ENCODE measurements at places on chromosomes 7 and 10.

- no peak for DNase-seq
Observed at GRCh38 chr10:13439313-13440184, 89.3 kb downstream of the BEND7 start.

DNA sequence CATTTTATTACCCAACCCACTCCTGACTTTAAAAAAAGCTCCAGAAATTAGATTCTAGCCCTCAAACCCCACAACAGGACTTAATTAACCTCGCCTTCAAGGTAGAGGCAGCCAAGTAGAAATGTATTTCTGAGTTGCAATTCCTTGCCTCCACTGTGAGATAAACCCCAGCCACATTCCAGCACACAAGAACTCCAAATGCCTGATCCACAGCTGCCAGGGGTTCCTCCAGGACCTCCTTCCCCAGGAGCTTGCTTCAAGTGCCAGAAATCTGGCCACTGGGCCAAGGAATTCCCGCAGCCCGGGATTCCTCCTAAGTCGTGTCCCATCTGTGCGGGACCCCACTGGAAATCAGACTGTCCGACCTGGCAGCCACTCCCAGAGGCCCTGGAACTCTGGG is 25.9 kb upstream of the ARL4A start:
- DNase-seq: no peak

- DNase-seq: no peak
Observed at GRCh38 chr10:126204320-126204719, 184.0 kb downstream of the ADAM12 start.

- no peak for DNase-seq
Observed at GRCh38 chr7:41699516-41699915, 3.4 kb downstream of the INHBA start.

- DNase-seq: no peak
Observed at GRCh38 chr10:22460101-22460500, 114.8 kb downstream of the SPAG6 start.

- DNase-seq: no peak
Observed at GRCh38 chr7:133676805-133677370, 424.0 kb downstream of the EXOC4 start.

- no peak for DNase-seq
Observed at GRCh38 chr10:3363311-3364045, 190.9 kb upstream of the PITRM1 start.

DNA sequence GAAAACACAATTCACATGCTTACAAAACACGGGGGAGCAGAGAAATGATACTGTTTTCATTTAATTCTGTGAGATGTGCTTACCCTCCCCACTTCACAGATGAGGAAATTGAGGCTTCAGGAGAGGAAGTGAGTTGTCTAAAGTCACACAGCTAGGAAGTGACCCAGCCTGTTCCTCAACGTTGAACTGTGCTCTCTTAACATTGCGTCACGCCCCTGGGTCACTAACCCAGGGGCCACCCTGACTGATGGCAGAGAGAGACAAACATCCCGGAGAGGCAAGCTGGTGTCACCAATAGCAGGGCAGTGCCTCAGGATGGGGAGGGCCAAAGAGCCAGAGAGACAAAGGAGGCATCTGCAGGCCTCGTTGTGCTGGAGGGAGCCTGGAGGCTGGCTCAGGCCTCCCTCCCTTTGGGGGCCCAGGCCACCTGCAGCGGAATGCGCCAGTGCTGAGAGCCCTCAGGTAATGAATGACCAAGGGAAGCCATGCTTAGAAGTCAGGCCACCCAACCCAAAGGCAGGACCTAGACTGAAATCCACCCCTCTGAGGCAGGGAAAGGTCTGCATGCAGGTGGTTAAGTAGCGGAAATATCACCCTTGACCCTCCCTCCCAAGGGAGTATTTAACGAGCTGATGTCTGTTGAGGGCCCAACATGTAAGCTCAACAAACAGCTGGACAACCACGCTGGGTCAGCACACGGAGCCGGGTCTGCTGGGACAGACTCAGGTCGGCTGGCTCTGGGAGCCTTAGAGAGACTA is 81.3 kb downstream of the C10orf105 start:
- no peak for DNase-seq

- no peak for DNase-seq
Observed at GRCh38 chr7:154795014-154795413, 207.9 kb downstream of the PAXIP1 start.

DNA sequence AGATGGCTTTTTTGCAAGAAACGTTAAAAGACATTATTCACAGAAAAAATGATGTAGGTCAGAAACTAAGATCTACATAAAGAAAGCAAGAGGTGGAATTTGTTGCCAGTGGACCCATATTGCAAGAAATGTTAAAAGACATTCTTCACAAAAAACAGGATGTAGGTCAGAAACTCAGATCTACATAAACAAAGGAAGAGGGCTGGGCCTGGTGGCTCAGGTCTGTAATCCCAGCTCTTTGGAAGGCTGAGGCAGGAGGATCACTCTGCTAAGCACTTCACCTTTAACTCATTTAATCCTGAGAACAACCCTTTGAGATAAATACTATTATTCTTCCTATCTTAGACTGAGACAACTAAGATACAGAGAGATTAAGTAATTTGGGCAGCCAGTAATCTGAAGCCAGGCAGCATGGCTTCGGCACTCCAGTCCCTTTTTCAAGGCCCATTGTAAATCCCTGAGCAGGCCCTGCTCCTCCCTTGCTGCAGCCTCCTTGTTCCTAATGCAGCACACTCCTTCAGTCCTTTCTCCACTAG is 11.6 kb downstream of the ZFAND4 start:
- DNase-seq: no peak

- DNase-seq: no peak
Observed at GRCh38 chr7:3200504-3200903, 100.5 kb upstream of the SDK1 start.

DNA sequence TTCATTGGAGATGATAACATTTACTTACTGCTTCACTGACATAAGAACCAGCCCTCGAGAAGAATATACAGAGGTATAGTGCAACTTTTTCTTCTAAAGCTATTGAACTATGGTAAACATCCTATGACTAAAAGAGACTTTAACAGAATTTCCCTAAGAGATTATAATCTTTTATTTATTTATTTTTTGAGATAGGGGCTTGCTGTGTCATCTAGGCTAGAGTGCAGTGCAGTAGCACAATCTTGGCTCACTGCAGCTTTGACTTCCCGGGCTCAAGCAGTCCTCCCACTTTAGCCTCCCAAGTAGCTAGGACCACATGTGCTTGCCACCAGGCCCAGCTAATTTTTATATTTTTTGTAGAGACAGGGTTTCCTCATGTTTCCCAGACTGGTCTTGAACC is 258.5 kb upstream of the FERD3L start:
- no peak for DNase-seq

Data from retinal pigment epithelial cell (primary cell).